ENCODE measurements at places on chromosomes 16 and 17.

DNA sequence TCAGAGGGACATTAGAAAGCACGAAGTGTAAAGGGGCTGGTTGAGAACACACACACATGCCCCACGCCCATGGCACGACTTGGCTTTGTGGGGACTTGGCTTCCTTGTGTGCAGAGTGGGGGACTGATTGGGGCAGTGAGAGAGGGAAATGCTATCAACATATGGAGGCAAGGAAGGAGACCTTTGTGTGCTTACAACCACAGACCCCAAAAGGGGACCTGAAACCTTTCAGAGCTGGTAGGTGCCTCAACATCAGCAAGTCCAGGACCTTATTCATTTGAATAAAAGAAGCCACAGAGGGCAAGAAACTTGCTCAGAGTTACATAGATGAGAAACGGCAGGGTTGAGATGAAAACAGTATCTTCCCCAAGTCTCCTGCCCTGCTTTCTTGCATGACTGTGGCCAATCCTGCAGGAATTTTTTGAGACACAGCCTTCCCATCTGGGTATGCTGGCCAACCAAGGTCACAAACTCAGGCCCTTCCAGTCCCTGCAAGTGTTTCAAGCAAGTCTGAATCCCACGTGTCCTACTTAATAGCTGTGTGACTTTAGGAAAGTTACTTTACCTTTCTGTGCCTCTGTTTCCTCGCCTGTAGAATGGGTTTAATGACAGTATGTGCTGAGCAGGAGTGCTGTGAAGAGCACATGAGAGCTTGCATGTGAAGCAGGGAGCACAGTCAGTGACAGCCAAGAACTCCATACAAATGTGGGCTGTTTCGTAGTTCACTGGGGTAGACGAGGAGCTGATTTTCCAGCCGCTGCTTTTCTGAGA is 26.2 kb downstream of the C16orf78 start:
- DNase-seq = no peak

DNA sequence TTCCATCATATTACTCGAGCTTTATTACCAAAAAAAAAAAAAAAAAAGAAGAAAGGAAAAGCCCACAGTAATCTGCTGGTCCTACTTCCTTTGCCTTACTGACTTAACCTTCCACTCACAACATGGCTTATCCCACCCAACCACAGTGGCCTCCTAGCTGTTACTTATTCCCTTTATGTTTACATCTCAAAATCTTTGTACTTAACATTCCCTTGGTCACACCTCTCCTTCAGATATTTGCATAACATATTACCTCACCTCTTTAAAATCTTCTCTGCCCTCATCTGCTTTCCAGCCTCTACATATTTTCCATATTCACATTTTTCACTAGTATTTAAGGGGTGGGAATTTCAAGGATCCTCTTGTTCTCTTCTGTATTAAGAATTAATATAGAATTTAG is 327.0 kb upstream of the TBX2 start:
- no peak for DNase-seq

- DNase-seq = no peak
Measured at GRCh38 chr16:17395849-17396480, 74.8 kb downstream of the XYLT1 start.

DNA sequence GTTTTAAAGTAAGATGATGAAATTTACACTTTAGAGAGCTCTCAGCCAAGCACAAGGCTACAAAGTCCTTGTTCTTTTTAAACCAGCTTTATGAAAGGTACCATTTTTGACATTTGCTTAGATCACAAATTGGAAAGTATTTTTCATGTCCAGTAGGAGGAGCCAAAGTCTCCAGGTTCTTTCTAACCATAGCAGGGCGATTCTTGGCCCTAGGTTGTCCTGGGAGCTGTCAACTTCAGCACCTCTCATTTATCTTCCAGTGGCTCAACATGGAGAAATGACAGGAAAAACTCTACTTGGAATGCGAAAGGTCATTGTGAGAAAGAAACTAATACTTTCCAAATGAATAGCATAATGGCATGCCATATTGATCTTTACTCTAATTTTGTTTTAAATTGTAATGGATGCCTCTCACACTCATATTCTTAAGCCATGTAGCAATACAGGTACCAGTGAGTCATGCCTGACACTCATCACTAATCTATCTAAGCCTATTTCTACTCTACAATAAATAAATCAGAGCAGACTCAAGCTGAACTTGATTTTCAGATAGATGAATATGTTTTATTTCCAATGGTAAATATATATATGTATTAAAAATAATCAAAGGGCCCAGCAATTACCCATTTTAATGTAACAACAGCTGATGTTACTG is 919.1 kb upstream of the EEF2KMT start:
- no peak for DNase-seq

GRCh38 chr17:80294210-80294609 is 33.6 kb downstream of the RNF213 start:
- no peak for DNase-seq

DNA sequence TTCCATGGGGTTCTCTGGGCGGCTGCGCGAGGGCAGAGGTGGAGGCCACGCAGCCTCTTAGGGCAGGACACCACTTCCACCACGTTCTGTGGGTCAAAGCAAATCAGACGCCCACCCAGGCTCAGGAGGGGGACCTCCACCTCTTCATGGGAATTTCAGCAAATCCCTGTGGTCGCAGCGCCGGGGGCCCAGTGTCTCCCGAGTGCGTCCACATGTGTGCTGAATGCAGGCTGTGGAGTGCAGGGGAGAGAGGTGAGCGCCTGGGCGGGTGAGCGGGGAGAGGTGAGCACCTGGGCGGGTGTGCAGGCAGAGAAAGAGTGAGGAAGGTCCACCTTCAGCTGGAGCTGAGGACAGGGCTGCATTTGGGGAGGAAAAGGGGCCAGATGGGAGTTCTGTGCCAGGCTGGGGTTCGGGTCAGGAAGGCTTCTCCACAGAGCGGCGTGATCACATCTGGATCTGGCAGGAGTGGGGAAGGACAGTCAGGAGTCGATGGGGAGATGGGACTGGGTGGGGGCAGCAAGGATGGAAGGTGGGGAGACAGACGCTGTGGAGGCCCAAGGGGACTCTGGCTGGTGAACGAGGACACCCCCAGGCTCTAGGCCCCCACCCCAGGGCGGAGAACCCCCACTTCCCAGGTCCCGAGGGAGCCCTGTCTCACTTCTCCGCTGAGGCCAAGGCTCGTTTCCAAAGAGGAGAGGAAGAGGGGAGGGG is 36.8 kb upstream of the CBFA2T3 start:
- DNase-seq = peak; percentile 31

GRCh38 chr16:88356727-88357199 is 26.0 kb upstream of the ZNF469 start:
- peak; percentile 18 for DNase-seq

DNA sequence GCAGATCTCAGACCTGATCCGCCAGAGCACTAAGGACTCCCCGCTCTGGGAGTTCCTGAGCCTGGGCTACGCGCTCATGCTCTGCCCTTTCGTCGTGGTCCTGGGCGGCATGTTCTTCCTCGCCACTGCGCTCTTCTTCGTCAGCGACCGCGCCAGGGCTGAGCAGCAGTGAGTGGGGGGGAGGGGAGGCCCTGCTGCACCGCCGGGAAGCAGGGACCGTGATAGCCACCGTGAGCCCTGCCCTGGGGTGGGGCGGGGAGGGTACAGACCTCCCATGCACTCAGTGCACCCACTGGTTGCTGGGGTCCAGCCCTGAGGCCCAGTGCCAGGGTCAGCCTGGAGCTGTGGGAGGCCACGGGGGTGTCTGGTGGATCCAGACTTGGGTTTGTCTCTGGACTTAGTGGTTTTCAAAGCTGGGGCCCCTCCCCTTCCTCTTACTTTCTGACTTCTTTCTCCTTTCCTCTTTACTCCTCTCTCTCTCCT is 18.9 kb downstream of the MYBBP1A start:
- DNase-seq = no peak

DNA sequence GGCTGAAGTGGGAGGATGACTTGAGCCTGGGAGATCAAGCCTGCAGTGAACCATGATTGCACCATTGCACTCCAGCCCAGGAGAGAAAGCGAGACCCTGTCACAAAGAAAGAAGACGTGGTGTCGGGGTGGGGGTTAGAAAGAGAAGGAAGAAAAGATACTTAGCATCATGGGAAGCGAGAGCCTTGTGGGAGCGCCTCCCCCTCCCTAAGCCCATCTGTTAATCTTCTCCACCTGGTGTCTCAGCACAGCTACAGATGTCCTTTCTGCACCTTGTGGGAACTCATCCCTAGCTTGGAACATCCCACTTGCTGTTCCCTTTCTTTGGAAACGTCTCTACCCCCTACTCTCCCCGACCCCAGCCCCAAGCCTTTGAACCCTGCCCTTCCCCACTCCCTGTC is 6.0 kb downstream of the ZNF688 start:
- DNase-seq = no peak

DNA sequence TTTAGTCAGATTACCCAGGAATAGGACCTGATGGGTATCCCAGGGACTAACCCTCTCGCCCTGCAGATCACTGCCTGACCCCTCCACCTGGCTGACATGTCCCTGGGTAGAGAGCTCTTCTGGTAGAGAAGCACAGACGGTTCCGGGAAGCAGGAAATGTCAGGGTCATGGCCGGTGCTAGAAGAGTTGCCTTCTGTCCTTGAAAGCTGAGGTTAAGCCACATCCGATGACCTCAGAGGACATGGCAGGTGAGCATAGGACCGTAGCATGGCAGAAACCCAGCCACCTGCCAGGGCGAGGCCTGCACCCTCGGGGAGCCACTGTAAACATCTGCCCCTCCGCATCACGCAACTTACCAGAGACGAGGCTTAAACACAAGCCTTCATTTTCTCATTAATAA is 483.7 kb downstream of the SOX9 start:
- DNase-seq = no peak

DNA sequence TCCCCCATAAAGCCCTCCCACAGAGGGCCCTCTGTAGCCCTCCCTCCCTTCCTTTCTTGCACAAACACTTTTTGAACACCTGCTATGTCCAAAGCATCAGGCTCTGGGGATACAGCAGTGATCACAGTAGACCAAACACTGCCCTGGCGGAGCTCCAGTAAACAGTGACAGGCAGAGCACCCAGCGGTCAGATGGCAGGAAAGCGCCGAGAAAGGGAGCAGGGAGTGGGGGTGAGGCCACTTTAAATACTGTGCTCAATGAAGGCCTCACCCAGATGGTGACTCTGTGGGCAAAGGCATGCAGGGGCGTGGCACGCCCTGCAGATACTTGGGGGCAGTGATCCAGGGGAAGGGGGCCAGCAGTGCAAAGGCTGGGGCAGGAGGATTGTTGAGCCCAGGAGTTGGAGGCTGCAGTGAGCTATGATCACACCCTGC is 7.6 kb downstream of the PRR29 start:
- no peak for DNase-seq

DNA sequence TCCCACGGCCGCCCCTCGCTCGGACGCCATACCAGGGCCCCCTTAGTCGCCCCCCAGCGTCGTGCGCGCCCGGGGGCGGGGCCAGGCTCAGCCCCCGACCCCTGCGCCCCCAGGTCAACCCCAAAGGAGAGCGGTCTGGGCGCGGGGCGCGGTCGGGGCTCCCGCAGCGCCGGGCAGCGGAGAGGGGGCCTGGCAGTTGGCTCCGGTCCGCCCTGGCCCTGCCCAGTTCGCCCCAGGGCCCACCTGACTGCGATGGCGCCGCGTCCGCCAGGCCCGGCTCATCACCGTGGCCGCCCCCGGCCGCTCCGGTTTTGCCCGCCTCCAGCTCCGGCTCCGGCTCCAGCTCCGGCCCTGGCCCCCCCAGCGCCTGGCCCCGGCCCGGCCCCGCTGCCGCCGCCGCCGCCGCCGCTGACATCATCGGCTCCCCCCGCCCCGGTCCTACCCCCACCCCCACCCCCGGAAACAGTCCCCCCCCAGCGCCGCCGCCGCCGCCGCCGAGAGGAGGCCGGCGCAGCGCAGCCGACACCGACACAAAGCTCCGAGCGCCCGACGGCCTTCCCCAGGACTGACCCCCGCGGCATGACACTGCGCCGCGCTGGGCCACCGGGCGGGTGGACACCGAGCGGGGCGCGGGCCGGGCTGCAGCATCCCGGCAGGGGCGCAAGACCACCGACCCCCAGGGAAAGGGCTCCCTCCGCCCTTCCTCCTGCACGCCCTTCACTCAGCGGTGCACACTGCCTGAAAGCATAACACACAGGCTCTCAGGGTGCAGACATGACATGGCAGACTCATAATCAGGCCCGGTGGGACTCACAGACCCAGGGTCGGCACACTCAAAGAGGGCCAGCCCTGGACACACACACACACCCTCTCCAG is at the start of gene ZBTB4:
Gene ZBTB4, minus strand, starts transcription at position 419 of the 876 bp plus-strand sequence. CDS start 12,830 bp downstream, outside the sequence.
- peak; percentile 39 for DNase-seq

DNA sequence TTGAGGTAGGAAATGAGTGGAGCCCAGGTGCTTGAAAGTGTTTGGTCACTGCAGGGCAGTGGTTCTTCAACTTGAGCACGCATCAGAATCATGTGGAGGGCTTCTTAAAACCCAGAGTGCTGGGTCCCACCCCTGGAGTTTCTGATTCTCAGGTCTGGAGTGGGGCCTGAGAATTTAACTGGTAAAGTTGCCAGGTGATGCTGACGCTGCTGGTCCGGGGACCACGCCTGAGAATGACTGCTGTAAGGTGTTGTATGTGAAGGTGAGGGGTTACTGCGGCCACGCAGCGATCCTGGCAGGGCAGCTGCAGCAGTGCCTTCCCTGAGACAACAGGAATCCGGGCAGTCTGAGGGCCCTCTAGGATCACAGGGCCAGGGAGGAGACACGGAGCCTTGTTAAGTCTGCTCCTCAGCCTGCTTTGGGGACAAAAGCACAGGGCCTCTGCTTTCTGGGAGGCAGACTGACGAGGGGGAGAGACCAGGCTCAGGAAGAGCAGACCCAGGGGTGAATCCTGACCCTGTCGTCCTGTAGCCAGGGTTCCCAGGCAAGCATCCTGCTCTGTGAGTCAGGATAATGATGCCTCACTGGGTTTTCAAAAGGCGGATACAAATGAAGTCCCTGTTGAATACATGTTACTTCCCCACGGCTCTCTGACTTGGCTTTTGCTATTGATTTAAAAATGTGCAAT is 16.2 kb downstream of the CCDC42 start:
- DNase-seq = no peak

- DNase-seq = no peak
Measured at GRCh38 chr16:85963753-85964285, 64.9 kb downstream of the IRF8 start.

DNA sequence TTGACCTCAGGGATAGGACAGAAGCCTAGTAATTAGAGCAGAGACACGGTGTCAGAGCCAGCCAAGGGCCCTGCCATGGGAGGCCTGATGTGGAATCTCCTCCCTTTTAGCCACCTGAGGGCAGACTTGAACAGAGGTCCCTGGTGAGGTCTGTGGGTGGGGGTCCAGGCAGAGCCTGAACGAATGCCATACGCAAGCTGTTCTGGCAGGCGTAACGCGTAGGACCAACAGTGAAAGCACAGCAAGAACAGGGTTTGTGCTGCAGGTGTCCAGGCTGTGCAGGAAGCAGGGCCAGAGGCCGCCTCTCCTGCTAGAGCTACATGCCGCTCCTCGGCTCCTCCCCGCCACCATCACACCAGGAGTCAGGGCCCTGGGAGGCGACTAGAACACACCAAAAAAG is 81.9 kb upstream of the TBX2 start:
- DNase-seq = no peak

All from dorsolateral prefrontal cortex (tissue), 122 donors.